GM03348 (cell line): ENCODE measurements at places on chromosomes 12 and 14.

- no peak for DNase-seq
Measured at GRCh38 chr14:31545328-31545727, 15.9 kb upstream of the NUBPL start.

- peak; percentile 82 for DNase-seq
Measured at GRCh38 chr12:13171921-13172859, 24.3 kb upstream of the EMP1 start.

DNA sequence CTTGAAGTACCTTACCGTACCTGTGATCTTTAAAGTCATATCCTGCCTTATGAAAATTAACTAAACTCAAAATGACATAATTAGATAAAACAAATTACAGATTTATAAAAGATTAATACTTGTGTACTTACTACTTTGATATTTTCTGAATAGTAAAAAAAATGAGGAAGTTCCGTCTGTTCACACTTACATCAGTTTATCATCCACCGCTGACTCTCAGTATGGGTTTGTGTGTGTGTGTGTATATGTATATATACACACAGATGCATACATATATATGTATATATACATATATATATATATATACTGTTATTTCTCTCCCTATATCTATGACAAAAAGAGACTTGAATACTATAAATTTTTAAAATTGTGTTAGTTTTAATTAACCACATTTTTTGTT lies 65.0 kb upstream of the MON2 start:
- no peak for DNase-seq

DNA sequence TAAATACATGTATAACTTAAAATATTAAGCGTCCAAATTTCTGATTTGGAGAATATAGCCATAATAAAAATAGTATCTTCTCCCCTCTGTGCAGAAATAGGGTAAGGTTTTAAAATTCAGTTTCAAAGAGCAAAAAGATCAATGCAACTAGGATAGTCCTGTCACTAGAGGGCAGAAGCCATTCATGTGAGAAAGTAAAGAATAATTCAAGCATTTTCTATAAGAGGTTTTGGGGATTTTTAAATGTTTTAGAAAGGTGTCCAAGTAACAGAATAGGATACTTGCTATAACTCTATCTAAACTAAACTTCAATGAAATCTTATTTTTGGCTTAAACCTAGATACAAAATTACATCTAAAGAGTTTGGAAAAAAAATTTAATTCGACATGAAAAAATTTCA lies 50.3 kb downstream of the ADAMTS20 start:
- DNase-seq: peak; percentile 49

DNA sequence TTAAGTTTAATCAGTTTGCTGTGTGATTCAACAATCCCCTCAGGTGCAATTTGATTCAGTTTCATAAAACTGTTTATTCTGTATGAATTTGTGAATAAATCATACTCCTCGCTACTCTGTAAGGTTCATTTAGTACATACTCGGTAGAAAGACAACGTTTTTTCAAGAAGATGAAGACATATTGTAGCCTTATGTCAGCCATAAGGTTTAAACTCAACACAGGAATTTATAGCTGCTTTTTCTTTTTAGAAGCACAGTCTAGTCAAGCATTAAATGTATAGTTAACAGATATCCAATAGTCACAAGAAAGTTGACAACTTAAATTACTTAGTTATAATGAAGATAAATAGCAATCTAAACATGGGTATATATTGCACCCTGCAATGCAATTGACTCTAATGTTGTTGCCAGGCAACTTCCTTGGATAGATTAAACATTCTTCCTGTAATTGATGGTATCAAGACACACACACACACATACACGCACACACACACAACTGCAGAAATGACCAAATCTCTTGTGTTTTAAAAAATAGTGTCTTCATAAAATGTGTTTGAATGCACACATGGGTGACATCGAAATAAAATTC lies 151.5 kb upstream of the MGAT4C start:
- DNase-seq: no peak
